Progenitor cell of endocrine pancreas (in vitro differentiated cells): ENCODE measurements at places on chromosomes 13 and 19.

GRCh38 chr13:27128825-27129627 lies 42.6 kb downstream of the USP12 start:
- no peaks in the 10 kb centered on the region for H3K27me3 ChIP-seq
- H3K4me3 ChIP-seq, result no peak overlapping the region
- peaks cover 3% of the 10 kb centered on the region for H3K4me1 ChIP-seq
- DNase-seq, result no peak
- no peak overlapping the region for H3K27ac ChIP-seq
- H3K36me3 ChIP-seq, result peaks cover 22% of the 10 kb centered on the region

DNA sequence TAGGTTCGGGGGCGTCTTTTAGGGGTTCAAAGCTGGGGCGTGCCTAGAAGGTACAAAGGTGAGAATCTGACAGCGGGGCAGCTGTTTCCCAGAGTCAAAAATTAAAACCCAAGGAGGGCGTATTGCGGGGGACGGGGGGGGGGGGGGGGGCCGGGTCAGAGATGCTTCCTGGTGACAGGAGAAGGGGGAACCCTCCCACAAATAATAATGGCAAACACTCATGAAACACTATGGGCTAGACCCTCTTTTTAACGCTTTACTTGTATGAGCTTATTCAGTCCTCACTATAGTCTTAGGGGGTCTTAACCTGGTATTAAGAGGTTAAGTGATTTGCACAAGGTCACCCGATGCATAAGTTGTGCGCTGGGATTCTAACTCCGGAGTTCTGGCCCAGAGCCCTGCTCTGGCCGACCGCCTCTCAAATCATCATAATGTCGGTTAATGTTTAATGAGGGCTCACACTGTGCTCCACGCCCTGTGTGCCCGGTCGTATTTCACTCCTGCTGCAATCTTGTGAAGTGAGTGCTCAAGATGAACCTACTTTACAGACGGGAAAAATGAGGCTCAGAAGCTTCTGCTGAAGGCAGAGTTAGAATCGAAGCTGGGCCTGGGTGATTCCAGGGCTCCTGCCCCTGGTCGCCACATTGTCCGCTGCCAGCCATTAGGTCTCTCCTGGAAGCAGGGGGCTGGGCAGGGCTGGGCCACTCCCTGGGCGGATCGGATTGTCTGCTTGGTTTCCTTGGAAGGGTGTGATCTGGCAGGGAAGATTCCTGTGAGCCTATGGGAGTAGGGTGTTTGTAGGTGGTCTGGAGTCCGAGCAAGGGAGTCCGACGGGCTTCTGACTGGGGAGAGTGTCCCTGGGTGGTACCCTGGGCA lies 964 bp downstream of the PAK4 start:
- no peaks in the 10 kb centered on the region for H3K36me3 ChIP-seq
- DNase-seq, result no peak
- peak overlapping the region; percentile 96 for H3K27ac ChIP-seq

GRCh38 chr19:4448147-4448985 lies 9.2 kb downstream of the UBXN6 start:
- H3K27me3 ChIP-seq, result no peaks in the 10 kb centered on the region
- peaks cover 6% of the 10 kb centered on the region for H3K36me3 ChIP-seq
- no peaks in the 10 kb centered on the region for H3K4me1 ChIP-seq
- no peak overlapping the region for H3K4me3 ChIP-seq
- H3K27ac ChIP-seq, result no peak overlapping the region

- H3K36me3 ChIP-seq, result peaks cover 10% of the 10 kb centered on the region
- no peaks in the 10 kb centered on the region for H3K27me3 ChIP-seq
- H3K4me3 ChIP-seq, result peak within 1 kb of the TSS; percentile 97
- DNase-seq, result no peak
- peaks cover 21% of the 10 kb centered on the region for H3K4me1 ChIP-seq
- H3K27ac ChIP-seq, result peak within 1 kb of the TSS; percentile 96
These were observed at the start of gene ZNF865 for GRCh38 chr19:55605637-55606470. ZNF865 (plus strand) TSS chr19:55605647; CDS start chr19:55613619, 7,972 bp downstream.

GRCh38 chr13:114072421-114072820 lies 60.0 kb downstream of the RASA3 start:
- DNase-seq, result no peak
- H3K4me3 ChIP-seq, result no peak overlapping the region
- peaks cover 3% of the 10 kb centered on the region for H3K36me3 ChIP-seq
- H3K27me3 ChIP-seq, result peaks cover 4% of the 10 kb centered on the region
- H3K4me1 ChIP-seq, result peaks cover 5% of the 10 kb centered on the region
- no peak overlapping the region for H3K27ac ChIP-seq
